AG04450 (cell line): ENCODE measurements at places on chromosomes 16 and 17.

GRCh38 chr16:70257391-70257790, 5.7 kb upstream of the EXOSC6 start:
- DNase-seq = no peak

DNA sequence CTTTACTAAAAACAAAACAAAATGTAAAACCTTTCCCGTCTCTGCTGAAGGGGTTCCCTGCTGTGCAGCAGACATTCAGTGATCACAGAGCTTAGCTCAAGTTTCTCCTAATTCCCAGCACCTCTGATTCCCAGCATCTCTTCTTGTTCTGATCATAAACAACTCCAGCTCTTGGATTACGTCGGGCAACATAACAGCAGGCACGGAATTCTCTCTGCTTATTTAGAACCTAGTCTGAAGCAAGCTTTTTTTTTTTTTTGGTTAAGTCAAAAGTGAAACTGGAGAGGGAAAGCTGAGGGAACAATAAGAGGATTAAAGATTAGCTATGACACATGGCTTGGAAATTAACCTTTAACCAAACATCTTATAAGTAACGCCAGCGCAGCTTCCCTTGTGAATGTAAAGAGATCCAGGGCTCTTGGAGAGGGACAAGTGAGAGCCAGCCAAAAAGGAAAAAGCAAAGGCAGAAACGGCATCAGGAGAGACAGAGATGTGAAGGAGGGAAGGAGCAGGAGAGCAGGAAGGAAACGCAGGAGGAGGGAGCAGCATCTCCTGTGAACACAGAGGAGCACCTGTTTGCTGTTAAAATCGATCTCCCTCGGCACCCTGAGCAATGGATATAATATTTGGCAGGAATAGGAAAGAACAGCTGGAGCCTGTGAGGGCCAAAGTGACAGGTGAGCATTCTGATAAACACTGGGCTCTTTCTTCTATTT, at the start of gene BCO1:
Gene BCO1, plus strand, starts transcription at position 394 of the 716 bp plus-strand sequence. Its CDS starts 220 bp downstream, at position 614.
- peak; percentile 18 for DNase-seq

- no peak for DNase-seq
Measured at GRCh38 chr16:55003306-55003705, 72.6 kb downstream of the IRX5 start.

DNA sequence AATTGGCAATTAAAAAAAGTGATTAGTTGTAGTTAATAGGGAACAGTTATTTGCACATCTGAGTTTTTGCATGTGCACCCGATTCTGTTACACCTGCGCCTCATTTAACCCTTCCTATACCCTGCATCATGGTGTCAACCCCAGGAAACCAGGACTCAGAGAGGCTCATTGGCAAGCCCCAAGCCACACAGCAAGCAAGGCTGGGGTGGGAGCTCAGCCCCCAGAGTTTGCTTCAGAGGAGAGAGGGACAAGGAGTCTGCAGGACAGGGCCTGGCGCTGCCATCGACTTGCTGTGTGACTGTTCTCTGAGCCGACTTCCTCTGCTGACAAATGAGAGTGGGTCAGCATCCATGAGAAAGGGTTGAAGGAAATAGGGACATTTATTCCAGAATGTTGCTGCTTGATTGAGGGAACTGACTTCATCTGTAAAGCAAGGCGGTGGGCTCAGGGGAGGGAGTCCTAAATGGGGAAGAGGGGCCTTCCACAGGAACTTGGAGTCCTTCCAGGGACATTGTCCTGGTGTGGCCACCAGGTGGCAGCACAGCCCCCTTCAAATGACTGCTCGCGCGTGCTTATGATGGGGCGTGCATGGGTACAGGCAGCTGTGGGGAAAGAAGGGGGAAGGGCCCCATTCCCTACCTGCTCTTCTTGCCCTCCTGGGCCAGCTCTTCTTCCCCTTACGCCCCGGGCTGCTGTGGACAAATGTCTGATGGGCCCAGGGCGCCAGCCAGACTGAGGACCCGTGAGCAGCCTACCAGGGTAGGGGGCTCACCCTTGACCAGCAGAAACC, 51.6 kb downstream of the NT5M start:
- peak; percentile 26 for DNase-seq

DNA sequence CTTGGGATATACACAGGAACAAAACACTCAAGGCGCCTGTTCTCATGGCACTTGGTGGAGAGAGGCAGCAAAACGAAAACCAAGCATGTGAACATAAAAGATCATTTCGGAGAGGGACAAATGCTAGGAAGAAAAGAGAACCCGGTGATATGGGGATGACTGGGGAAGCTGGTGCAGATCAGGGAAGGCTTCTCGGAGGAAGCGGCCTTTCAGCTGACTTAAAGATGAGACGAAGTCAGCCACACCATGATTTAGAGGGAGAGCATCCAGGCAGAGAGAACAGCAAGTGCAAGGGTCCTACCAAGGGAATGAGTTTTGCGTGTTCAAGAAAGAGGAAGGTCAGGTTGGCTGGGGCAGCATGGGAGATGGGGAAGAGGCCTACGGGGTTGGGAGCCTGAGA, 250.9 kb downstream of the KATNIP start:
- DNase-seq = no peak

DNA sequence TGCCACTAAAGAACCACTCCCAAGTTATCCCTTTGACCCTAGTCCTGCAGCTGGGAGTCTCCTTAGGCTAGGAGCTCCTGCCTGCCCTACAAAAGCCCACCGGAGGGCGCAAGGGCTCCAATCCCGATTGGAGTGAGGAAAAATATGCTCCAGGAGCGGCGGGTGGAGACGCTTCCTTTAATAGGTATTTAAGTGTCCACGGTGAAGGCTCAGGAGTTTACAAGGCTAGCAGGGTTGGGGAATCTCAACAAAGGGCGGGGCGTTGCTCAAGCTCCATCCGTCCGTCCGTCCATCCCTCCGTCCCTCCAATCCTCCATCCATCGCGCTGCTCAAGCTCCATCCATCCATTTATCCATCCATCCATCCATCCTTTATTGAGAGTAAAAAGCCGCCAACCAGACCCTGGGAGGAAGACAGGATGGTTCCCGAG, 556 bp upstream of the SPNS1 start:
- DNase-seq = peak; percentile 41

GRCh38 chr17:65519462-65519861, 42.0 kb downstream of the AXIN2 start:
- no peak for DNase-seq

DNA sequence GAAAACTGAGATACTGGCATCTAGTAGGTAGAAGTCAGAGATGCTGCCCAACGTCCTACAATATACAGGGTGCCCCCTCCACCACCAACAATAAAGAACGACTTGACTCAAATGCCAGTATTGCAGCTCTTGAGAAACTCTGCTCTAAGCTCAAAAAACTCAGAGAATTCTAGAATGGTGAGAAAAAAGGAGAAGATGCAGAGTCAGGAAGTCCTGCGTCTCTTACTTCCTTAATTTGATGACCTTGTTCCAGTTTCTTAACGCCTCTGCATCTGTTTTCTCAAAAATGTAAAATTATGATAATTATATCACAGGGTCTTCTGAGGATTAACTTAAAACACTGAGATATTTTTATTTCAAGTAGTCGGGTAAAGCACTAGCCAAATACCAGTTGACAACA, 1.7 kb upstream of the HSBP1 start:
- no peak for DNase-seq

- no peak for DNase-seq
Measured at GRCh38 chr16:56047307-56048234, 143.7 kb upstream of the GNAO1 start.

DNA sequence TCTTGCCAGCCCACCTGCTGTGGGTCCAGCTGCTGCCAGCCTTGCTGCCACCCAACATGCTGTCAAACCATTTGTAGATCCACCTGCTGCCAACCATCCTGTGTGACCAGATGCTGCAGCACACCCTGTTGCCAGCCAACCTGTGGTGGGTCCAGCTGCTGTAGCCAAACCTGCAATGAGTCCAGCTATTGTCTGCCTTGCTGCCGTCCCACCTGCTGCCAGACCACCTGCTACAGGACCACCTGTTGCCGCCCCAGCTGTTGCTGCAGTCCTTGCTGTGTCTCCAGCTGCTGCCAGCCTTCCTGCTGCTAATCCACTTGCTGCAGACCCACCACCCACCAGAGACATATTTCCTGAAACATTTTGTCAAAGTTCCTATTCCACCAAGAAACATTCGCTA, 641 bp downstream of the KRTAP9-1 start:
- DNase-seq = no peak

GRCh38 chr16:80285104-80285503, 255.7 kb upstream of the DYNLRB2 start:
- peak; percentile 47 for DNase-seq

GRCh38 chr16:66786551-66786950, 14.8 kb downstream of the TERB1 start:
- no peak for DNase-seq
